ENCODE measurements at places on chromosomes 11 and 22.
A peak's percentile ranks its signal among the peaks of the same experiment; 100 is the strongest.

DNA sequence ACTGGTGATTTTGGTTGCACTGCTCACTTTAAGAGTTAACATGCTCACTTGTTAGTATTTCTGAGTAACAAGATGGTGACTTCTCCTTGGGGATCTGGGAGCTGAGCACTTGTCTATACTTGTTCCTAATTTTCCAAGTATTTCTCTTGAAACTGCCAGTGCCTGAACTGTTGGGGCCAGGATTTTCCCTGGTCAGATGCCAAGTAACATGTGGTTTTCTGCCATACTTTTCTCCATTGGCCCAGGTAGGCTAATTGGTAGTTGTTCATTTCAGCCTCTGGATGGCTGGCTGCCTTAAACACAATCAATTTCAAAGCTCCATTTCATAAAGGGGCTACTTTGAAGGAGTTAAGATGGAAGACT lies 35.0 kb downstream of the RNF141 start:
- no peak for DNase-seq

- DNase-seq: no peak
Observed at GRCh38 chr11:68044898-68045351, 6.1 kb downstream of the TCIRG1 start.

DNA sequence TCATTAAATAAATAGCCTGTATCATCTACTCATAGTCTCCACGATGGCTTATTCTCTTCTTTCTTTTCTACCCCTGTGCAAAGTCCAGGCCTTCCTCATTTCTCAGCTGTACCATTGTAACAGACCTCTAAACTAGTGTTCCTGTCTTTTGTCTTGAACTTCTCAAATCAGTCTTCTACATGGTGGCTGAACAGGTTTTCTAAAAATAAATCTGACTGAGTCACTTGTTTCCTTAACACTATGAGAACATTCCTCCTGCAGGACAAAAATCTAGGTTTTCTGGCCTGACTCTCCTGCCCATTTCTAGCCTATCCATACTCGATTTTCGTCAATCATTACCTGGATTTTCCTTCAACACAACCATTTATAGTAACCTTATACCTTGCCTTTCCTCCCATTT lies 1080.8 kb upstream of the TENM4 start:
- DNase-seq: no peak

- DNase-seq: peak; percentile 16
Observed at GRCh38 chr11:109285465-109285864, 136.5 kb upstream of the C11orf87 start.

DNA sequence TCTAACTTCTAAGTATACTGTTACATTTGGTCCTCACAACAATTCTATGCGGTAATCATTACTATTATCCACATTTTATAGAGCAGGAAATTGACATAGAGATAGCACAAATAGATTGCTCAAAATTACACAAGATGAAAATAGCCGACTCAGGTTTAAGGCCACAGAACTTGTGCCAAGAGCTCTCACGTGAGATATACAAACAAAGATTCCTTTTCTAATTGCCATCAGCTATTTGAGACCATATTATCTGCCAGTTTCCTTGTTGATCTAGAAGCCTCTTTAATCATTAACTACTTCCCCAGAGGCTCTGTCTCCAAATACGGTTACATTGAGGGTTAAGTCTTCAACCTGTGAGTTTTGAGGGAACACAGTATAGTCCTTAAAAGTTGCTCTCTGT lies 61.0 kb upstream of the GLYATL1B start:
- no peak for DNase-seq

GRCh38 chr11:65503368-65503948 lies 4.6 kb downstream of the MALAT1 start:
- peak; percentile 42 for DNase-seq

GRCh38 chr11:102926517-102926916 lies 29.0 kb downstream of the MMP13 start:
- no peak for DNase-seq

- no peak for DNase-seq
Observed at GRCh38 chr11:102546427-102546826, 15.9 kb upstream of the MMP7 start.

GRCh38 chr22:20604092-20604747 lies 96.8 kb downstream of the MED15 start:
- DNase-seq: no peak

Data from GM23248 (cell line).